ENCODE measurements at places on chromosomes 5 and 9. TPM values are rescaled to one million over a fixed set of nuclear protein-coding genes. Genes with fewer than 3 reads are reported as not detected.

- no peak for DNase-seq
Measured at GRCh38 chr9:114203410-114204140, 48.2 kb downstream of the COL27A1 start.

Gene DND1
- 1.5 TPM for total RNA-seq

DNA sequence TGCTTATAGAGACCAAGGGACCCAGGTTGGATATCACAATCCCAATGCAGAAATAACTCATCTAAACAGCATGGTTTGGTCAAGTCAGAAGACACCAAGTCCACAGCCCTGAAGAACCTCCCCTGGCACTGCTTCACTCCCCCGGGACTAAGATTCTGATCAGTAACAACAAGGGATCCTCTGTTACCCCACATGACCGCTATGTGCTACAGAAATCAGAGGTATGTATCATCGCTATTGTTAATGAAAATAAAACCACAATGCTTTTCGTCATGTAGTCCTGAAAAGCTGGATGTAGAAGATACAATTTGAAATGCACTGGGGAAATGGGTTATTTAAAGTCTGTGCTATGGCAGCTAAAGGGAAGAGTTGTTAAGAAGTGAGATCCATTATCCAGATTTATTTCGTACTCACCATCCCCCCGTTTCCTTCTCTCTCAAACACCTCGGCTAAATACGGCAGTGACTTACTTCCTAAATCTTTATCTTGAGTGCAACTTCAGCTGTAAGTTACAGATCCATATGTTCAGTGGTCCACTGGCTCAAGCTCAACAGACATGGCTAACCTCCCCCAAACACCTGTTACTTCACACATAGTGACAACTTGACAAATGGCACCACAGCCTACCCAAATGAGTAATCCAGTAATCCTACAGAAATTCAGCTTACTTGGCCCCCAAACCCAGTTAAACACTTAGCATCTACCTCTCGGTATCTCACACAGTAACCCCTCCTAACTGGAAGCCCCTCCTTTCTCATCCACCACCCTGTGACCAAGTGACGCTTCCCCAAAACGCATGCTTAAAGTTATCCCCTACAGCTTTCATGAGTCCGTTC is 129.2 kb downstream of the MYO10 start:
- DNase-seq, result no peak

DNA sequence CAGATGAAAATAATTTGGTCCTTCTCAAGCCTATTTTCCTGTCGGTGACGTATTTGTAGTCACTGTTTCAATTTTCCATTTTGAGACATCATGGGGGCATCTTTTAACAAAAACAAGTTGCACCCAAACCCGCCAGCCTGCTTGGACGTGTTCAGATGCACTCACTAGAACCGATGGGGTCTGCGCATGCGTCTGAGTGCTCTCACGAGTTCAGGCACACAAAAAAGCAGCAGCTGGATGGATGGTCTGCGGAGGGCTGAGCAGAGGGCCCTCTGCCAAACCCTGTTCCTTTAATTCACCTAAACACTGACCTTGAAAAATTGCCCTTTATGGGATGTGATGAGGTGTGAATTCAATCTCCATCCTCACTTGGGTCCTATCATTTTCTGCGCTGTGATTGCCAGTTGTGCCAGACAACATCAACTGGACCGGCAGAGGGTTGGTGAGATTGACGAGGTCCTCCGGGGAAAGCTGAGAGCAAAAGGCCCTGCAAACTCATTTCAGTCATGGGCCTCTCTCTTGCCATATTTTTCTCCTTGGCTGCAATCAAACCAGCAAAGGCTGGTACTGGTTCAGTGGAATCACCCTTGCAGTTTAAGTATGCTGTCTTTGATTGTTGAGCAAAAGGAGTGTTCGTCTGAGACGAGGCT is 251.9 kb downstream of the NFIB start:
- no peak for DNase-seq

- no peak for DNase-seq
Measured at GRCh38 chr9:137382444-137383080, 40.4 kb downstream of the EXD3 start.

DNA sequence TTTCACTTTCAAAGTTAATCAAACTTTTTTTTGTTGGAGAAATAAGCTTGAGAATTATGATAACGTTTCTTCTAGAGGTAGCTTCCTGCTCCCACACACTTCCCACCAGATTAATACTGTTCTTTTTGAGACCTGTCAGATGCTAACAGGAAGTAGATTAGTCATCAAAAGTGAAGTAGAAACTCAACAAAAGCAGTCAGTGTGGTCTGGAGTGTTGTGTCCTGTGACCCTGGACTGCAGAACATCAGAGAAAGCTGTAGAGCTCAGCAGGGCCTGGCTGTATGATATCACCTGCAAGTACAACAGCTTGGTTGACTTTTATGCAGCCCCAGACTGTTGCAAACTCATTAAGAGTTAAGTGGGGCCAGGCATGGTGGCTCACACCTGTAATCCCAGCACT is 495.7 kb upstream of the CYLC2 start:
- no peak for DNase-seq

DNA sequence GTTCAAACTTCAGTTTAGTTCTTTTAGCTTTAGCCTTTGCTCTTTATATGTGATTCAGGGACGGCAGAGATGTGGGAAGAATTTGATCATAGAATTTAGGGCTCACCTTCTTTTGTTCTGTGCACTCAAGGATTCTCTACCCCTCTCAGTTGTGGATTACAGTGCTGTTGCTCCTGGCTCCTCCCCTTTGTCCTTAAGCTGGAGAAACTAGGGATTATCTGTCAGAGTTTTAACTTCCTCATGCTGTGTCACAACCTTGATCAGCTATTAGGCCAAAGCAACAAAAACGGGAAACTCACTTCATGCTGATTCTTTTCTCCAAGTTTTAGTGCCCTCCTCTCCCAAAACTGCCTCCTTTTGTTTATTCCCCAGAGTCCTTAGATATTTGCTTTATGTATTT is 13.0 kb upstream of the PCDHAC2 start:
- DNase-seq, result no peak

GRCh38 chr5:89276566-89277305 is 393.8 kb upstream of the MEF2C start:
- no peak for DNase-seq

Gene RORB
- total RNA-seq, result 0.27 TPM

GRCh38 chr5:77843570-77844372 is 67.6 kb upstream of the TBCA start:
- DNase-seq, result no peak

DNA sequence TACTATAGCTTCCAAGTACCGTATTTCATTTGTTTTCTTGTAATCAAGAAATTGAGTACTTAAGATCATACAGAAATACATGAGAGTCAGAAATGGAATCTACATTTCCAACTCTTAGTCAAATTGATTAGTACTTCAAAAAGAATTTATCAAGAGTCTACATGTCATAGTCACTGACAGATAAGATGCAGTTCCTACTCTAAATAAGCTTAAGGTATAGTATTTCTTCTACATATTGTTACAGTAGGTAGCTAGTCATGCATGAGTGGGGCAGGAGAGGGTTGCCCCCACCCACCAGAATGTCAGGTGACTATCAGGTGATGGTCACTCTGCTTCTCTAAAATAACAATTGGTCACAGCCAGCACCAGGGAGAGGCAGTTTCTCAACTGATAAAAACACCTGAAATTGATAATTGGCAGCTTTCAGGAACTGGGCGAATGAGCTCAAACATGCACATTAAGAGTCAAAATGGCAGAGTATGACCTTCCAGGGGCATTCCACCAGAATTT is 2.9 kb downstream of the BAAT start:
- DNase-seq, result no peak

- no peak for DNase-seq
Measured at GRCh38 chr5:113115956-113116355, 139.4 kb downstream of the DCP2 start.

- DNase-seq, result peak; percentile 62
Measured at GRCh38 chr5:80654054-80654390, 430 bp upstream of the MSH3 start.

- DNase-seq, result no peak
Measured at GRCh38 chr9:77013932-77014596, 5.4 kb upstream of the FOXB2 start.

- no peak for DNase-seq
Measured at GRCh38 chr5:128777052-128777451, 188.2 kb upstream of the SLC27A6 start.

All from transverse colon (tissue), 4 donors.